ENCODE measurements at places on chromosomes 1 and 21.

- DNase-seq, result no peak
These were observed 128.4 kb downstream of the TGFB2 start for GRCh38 chr1:218473522-218473921.

DNA sequence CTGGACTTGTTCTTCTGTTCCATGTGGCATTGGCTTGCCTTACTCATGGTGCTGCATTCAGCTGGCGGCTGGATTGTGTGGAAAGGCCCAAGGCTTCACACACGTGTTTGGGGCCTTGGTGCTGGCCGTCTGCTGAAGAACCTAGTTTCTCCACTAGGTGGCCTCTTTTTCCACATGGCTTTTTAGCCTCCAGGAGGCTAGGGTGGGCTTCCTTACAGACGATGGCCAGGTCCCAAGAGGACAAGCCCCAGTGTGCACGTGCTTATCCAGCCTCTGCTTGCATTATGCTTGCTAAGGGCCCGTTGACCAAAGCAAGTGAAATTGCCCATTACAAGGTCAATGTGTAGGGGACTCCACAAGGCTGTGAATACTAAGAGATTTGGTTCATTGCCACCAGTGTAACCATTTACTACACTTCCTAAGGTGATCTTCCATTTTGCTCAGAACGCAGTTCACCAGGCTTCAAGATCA is 47.5 kb upstream of the FOXO6 start:
- no peak for DNase-seq

- DNase-seq, result no peak
These were observed 49.9 kb downstream of the TOMM20 start for GRCh38 chr1:235078480-235079381.

DNA sequence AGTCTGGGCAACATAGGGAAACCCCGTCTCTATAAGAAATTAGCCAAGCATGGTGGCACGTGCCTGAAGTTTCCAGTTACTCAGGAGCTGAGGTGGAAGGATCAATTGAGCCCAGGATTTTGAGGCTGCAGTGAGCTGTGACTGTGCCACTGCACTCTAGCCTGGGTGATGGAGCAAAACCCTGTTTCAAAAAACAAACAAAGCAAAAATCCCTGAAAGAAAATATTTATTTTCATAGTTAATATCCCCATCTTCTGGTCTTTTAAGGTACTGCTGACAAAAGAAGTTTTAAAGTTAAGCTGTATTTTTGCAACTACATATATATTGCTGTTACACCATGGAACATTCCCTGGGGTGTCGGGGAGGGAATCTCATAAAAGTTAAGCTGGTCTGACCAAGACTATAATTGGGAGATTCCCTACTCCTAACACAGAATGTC is 26.0 kb downstream of the VAMP4 start:
- DNase-seq, result no peak

DNA sequence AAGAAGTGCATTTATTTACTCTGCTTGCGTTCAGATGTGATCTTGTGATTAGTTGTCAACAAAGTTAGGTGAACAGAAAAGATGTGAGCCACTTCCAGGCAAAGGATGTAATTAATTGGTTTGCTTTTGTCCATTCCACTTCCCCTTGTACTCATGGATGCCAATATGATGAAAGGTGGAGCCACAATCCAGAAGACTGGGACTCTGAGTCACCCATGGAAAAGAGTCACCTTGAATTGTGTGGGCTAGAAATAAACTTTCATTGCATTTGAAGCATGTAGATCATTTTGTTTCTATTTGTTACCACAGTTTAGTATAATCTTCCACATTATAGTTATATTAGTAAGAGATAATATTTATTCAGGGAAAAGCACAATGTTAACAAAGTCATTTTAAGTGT is 684.2 kb downstream of the LTN1 start:
- no peak for DNase-seq

GRCh38 chr1:85128316-85128715 is 72.5 kb downstream of the SYDE2 start:
- peak; percentile 19 for DNase-seq

- DNase-seq, result peak; percentile 72
These were observed 35.8 kb downstream of the SLC2A1 start for GRCh38 chr1:42922687-42923366.

DNA sequence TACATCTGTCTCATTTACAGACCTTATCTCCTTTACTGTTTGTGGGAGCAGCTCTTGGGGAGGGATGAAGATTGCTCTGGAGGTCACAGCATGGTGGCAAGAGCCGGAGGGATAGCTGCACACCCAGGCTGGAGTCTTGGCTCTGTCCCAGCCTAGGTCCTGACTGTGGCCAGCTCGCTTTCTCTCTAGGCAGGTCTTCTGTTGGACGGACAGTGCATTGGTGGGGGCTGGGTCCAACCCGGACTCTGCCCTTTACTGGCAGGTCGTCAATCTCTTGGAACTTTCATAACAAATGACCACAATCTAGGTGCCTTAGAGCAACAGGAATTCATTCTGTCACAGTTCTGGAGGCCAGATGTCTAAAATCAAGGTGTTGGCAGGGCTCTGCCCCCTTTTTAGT is 319.8 kb upstream of the C1orf174 start:
- DNase-seq, result no peak

DNA sequence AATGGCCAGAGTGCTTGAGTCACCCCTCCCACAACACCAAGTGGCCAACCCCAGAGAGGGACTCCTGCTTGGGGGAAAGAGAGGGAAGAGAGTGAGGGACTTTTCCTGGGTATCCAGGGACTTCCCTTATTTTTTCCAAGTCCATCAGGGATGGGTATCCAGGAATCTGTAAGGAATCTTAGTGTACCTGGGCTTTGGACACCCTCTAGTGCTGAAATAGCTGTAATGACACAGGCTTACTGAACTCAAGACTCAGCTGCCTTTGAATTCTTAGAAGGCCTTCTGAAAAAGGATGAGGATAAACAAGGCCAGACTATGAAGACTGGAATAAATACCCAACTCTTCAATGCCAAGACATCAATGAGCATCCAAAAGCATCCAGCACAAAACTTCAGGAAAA is 12.0 kb downstream of the TSHB start:
- DNase-seq, result no peak

DNA sequence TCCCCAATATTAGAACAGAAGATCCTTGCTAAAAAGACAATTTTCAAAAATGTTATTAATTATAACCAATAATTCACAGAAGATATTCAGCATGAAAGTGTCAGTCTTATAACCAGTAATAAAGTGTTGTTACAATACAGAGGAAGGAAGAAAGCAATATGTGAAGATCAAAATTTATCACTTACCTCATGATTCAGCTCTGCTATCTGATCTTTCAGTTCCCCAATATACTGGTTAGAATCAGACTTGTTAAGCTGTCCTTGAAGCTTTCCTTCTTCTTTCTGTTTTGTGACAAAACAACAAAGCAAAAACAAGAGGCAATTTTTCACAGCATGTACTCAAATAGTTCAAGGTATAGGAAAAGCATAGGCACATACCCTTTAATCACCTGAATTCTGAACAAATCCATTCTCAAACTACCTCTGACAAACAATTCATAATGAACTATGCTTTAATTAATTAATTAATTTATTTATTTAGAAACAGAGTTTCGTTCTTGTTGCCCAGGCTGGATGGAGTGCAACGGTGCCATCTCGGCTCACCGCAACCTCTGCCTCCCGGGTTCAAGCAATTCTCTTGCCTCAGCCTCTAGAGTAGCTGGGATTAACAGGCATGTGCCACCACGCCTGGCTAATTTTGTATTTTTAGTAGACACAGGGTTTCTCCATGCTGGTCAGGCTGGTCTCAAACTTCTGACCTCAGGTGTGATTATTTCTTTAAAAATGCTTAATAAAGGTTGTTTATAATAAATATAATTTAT is 76.9 kb upstream of the GFI1 start:
- DNase-seq, result no peak

- DNase-seq, result peak; percentile 15
These were observed 1.1 kb downstream of the FOXO6 start for GRCh38 chr1:41362357-41362721.

DNA sequence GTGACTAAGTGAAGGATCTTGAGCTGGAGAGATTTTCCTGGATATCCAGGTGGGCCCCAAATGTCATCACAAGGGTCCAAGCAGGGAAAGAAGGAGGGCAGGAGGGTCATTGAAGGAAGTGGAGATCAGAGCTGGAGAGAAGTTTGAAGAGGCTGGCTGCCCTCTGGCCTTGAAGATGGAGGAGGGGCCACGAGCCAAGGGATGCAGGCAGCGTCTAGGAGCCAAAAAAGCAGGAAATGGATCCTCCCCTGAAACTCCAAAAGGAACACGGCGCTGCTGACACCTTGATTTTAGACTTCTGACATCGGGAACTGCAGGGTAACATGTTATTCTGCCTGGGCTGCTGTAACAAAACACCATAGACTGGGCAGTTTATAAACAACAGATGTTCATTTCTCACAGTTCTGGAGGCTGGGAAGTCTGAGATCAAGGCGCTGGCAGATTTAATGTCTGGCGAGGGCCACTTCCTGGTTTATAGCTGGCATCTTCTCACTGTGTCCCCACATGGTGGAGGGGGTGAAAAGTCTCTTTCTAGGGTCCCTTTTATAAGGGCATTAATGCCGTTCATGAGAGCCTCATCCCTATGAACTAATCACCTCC is 28.8 kb upstream of the ZBTB21 start:
- no peak for DNase-seq

GRCh38 chr21:16079830-16080229 is 350.0 kb downstream of the USP25 start:
- no peak for DNase-seq

GRCh38 chr1:207284209-207284897 is 37.1 kb upstream of the CD55 start:
- DNase-seq, result no peak

DNA sequence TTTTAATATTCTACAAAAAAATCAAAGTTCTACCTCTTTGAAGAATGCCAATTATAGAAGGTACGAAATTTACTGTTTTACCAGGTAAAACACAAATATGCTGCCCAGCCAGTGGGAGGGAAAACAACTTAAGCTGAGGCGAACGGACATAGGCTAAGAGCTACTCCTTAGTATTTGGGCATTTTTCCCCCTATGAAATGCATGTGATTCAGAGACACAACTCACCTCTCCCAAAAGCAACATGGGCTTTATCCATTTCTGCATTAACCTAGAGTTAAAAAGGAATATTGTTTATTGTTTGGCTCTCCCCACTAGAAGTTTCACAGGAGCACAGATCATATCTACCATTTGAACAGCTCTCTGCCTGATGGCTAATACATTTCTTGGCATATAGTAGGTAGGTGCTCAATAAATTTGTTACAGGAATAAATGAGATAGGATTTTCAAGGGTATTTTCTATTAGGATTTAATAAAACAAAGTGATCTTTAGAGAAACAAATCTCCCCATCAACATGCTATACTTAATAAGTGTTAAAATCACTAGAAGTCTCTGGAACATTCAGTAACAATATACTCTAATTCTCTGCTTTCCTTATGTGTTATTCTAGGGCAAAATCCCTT is 2.4 kb upstream of the SORT1 start:
- DNase-seq, result no peak

GRCh38 chr1:70737125-70737524 is 310.5 kb downstream of the PTGER3 start:
- DNase-seq, result no peak

DNA sequence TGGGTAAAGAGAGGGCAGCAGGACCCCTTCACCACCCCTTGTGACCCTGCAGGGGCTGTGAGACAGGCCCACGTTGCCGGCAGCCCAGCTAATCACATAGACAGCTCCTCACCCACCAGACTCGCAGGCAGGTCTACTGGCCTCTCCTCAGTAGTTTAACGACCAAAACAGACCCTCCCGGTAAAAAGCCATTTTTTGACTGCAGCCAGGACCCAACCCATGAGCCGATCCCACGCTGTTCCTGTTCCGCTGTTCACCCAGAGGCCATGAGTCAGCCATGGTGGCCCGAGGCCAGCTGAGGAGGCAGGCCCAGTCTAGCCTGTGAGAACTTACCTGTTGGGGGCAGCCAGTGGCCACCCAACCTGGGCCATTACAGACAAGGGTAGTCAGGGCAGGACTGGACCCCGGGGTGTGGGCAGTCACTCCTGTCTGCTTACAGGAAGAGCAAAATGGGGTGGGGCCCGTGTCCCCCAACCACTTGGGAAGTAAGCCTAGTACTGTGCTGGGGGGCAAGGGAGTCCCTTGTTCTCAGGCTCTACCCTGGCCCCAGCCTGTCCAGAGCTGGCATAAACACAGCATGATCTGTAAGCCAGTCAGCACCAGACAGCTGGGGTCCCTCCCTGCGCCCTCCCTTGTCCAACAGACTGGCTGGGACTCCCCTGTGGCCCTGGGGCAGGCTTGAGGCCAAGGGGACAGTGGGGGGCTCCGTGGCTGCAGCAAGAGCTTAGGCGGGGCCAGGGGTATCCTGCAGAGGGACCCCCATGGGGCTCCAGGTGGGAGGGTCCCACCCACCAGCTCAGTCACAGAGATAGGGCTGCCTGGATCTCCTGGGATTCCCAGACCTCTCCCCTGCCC is 61.9 kb downstream of the WNT9A start:
- peak; percentile 21 for DNase-seq

DNA sequence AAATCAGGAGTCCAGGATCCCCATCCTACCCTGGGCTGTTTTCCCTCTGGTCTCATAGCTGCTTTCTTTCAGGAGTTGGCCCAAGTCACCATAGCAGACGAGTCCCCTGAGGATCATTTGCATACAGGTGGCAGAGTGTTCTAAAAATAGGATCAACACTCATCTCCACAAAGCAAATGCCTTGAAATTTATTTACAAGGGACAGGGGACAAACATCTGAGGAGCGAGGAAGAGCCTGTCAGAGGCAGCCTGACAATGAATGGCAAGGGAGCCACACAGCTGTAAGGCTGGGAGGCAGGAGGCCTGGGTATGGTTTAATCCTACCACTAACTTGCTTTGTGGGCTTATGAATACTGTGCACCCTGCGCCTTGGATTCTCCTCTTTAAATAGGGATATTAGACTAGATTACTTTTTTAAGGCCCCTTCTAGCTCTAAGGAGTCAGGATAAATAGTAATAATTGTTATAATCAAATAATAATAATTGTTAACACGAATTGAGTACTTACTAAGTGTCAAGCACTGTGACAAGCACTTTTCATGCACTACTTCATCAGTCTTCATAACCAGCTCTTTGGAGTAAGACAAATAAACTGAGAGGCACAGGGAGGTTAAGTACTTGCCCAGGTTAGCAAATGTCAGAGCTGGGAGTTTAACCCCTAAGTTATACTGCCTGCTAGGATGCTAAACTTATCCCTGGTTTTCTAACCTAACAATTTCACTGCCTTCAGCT is 34.5 kb downstream of the RAB3B start:
- no peak for DNase-seq

DNA sequence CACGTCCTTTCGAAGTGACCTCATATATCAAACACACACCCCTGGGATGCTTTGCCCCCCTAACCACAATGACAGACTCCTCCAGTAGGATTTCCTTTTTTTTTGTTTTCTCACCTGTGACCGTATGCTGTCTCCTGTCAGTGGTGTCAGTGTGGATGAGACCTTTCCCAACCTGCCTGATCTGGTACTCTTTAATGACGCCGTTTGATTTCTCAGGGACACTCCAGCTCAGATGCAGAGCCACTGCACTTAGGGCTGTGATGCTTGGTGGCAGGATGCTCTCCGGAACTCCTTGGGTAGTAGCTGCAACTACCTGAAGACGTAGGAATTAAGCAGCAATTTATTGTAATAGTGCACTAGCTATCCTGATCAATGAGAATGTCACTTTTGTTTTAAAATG is 212.6 kb downstream of the KCTD3 start:
- no peak for DNase-seq

Data from hepatic stellate cell (primary cell).